ENCODE measurements at places on chromosomes 6 and 20.

- no peak for DNase-seq
Measured at GRCh38 chr20:11426948-11427347, 490.7 kb upstream of the BTBD3 start.

DNA sequence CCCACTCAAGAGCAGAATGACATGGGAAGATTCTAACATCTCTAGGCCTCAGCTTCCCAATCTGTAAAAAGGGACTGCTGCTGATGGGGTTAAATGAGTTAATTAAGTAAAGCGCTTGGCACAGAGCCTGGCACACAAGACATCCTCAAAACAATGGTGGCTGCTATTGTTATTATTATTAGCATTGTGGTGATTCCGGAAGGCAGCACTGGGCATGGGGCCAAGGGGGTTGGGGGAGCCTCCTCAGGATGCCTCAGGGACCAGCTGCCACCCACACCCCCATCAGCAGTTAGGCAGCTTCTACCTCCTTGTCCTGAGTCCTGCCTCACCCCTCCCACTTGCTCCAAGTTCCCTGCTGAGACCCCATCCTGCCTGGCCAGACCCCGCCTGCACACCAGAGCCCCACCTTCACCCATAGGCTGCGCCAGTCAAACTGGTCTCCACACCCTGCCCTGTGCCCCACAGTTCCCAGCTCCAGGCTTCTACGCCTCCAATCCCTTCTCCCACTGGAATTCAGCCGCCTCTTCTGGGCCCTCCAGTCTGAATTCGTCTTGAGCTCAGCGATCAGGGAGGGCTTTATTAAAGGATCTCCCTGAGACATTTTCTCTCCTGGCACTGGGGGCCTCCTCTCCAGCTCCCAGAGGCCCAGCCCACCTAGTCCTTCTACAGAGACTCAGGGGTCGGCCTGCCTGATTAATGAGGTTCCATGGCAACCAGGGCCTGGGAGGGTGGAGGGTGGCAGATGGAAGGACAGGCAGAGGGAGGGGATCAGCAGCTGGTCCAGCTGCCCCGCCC is 1.5 kb downstream of the E2F1 start:
- DNase-seq = no peak

DNA sequence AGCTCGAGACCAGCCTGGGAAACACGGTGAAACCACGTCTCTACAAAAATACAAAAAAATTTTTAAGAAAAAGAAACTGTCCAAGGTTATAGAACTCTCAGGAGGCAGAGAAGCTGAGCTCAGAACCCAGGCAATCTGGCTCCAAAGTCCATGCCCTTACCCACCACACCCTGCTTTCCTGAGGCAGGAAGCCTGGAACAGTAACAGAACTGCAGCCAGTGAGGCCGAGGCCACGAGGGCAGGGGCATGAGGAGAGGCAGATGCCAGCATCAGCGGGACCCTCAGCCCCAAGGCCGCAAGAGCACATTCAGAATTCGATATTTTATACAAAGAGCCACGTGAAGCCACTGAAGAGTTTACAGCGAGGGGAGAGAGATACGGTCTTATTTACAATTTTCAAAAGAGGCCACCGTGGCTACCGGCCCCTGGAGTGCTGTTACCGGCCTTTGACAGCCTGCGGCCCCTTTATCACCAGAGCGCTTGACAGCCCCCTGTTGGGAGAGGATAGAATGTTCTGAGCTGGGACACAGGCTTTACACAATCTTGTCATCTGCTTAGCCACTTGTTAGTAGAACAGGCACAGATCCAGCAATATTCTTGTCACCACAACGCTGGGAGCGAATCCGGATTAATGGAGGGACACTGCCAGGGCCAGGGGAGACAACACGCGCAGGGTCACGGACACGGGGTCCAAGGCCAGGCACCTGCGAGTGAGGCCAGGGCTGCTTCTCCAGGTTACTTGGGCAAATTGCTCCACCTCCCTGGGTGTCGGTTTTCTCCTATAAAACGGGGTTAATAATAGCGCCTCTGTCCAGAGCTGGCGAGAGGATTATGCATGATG is 5.6 kb downstream of the SPATA2 start:
- DNase-seq = no peak

- DNase-seq = no peak
Measured at GRCh38 chr6:80133020-80133419, 26.5 kb downstream of the BCKDHB start.

DNA sequence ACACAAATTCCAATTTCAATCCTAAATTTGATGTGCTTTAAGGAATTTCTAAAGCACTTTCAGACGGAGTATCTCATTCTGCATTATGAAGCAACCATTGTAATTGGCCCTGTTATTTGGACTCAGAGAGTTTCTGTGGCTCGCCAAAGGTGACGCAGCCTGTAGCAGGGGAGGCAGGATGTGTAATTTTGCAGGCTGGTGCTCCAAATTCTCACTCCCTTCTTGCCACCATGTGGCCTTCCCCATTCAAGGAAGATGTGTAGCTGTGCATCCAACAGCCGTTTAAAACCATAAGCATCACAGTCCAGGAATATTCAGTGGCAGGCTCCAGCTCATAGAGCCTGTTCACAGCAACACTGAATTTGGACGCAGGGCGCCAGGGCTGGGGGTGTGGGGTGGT is 45.8 kb downstream of the AGPAT4 start:
- DNase-seq = no peak

All from CD4-positive, alpha-beta memory T cell (primary cell).